Calu3 (cell line): ENCODE measurements at places on chromosomes 16 and 17.

GRCh38 chr17:48054238-48055185 is 6.4 kb downstream of the NFE2L1 start:
- DNase-seq: no peak

DNA sequence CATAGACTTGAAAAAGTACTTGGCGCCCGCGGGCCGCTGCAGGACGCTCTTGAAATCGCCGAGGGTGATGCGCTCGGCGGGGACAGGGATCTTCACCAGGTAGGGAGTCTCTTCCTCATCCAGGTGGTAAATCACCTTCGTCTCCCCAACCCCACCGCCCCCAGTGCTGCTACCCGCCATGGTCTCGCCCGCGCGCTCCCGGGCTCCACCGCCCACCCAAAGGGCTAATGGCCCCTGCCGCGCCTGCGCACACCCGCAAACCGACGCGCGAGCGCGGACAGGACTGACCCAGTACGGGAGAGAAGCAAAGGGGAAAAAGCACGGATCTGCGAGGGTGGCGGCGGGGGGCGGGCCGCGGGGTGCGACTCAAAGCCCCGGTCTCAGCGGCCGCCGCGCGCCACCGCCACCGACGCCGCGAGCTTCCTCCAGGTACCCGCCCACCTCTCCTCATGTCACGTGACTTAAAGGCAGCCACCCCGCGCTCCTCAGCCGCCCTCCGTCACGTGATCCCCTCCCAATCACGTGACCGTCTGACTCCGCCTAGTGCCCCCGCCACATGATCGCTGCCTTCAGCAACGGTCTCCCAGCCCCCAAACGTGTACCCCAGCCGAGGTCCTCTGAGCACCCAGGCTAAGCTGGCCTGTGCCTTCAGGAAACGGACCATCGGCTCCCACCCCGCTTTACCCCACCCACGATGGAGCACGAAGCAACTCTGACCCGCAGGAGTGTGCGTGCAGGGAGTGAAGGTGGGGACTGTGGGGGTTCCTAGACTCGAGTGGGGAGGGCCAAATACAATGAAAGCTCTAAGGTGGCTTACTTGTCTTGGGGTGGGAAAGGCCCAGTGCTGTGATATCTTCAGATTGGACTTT is at the start of gene DVL2:
TSS of gene DVL2 (minus strand) at position 435 of the 869 bp plus-strand sequence. CDS start at position 180, 255 bp downstream.
- peak; percentile 91 for DNase-seq

DNA sequence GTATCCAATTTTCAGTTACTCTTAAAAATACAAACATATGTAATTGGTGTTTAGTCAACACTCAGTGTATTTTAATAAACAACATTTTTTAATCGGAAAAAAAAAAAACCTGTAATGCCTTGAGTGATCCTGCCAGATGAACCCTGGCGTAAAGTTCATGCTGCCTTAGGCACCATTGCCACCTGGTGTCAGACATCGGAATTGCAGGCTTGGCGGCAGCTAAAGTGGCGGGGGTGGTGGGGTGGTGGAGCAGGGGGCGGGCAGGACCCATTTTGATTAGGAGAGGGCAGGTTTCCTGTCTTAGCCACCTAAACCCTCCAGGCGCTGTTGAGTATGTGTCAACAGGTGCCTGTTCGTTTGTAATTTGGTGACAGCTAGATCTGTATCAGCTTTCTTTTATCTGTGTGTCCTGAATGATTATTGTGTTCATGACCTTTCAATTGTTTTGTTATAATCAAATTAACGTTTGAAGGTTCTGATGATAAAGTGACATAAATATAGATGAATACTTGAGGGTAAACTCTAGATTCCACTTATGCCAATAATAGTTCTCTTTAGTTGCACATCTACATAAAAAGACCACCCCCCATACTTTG is 588.7 kb downstream of the CDH13 start:
- DNase-seq: peak; percentile 26

- no peak for DNase-seq
These were observed 937.7 kb upstream of the SOX9 start for GRCh38 chr17:71183066-71183660.

- DNase-seq: peak; percentile 72
These were observed 1.6 kb downstream of the TMC8 start for GRCh38 chr17:78132084-78132676.

DNA sequence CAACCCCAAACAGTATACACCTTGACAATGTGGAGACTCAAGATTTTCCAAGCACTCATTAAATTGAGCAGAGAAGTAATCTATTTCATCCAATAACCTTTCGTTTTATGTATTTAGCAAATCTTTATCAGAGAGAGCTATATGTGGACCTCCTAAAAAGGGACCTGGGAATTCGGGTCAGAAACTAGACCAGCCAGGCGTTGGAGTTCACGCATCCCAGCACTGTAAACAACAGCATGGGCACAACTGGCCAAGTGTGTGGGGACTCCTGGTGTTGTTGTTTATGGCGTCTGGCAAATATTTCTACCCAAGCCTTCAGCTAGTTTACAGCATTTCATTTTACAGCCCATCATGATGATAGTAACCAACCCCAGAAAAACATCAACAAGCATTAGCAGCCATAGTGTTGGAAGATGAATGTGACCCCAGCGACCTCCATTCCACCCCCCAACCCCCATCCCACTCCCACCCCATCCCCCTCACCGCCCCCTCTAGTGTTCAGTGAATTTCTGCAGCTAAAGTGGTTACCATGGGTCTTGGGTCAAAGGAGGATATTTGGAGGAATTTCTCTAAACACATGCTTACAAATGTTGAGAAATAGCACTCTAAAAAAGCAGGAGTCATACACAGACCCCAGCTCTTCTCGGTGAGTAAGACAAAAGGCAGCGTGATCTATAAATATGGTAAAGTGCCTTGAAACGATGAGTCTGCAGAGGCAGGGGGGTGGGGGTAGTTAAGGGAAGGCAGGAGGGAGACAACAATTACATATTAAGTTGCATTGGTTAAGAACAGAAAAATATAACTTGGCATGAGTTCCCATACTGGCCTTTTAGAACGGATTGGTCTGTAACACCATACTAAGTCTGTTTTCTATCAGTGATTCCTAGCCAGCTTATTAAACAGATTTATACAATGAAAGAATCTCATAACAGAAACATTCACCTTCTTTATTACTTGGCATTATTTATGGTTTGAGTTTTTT is 91.4 kb upstream of the TBX2 start:
- DNase-seq: no peak

GRCh38 chr16:85945424-85945751 is 46.4 kb downstream of the IRF8 start:
- DNase-seq: no peak

DNA sequence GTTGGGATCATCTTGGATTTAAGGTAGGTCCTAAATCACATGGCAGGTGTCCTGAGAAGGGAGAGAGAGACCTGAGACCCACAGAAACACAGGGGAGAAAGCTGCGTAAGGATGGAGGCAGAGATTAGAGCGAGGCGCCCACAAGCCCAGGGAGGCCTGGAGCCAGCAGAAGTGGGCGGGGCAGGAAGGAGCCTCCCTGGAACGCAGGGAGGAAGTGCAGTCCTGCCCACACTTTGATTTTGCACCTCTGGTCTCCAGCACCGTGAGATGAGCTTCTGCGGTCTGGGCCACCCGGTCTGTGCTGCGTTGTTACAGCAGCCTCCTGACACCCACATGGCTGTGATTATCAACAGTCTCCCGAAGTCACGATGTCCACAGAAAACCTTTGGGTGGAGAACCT is 6.4 kb downstream of the DNASE1L2 start:
- no peak for DNase-seq

- no peak for DNase-seq
These were observed 54.9 kb upstream of the WSB1 start for GRCh38 chr17:27239046-27239445.

- peak; percentile 46 for DNase-seq
These were observed 34.3 kb downstream of the IL4R start for GRCh38 chr16:27347930-27348685.

- DNase-seq: peak; percentile 60
These were observed 2.7 kb downstream of the PLEKHH3 start for GRCh38 chr17:42673885-42674754.

DNA sequence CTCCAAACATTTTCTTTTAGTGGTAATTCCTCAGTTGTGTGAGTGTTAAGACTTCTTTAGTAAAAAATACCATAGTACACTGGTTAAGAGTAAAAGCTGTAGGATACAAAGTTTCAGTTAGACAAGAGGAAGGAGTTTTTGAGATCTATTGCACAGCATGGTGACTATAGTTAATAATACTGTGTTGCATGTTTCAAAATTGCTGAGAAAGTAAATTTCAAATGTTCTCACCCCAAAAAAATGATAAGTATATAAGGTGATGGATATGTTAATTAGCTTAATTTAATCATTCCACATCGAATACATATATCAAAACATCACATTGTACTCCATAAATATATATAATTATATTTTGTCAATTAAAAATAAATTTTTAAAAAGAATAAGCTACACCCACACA is 22.0 kb upstream of the NLK start:
- no peak for DNase-seq

GRCh38 chr16:15542734-15543347 is 100.1 kb downstream of the MARF1 start:
- no peak for DNase-seq

- no peak for DNase-seq
These were observed 11.6 kb upstream of the CACNG4 start for GRCh38 chr17:66952681-66953629.

GRCh38 chr17:9208381-9209105 is 187.2 kb downstream of the NTN1 start:
- DNase-seq: no peak

- no peak for DNase-seq
These were observed 20.0 kb downstream of the UBALD1 start for GRCh38 chr16:4594433-4595410.

- no peak for DNase-seq
These were observed 27.8 kb downstream of the AXIN1 start for GRCh38 chr16:324451-325334.

DNA sequence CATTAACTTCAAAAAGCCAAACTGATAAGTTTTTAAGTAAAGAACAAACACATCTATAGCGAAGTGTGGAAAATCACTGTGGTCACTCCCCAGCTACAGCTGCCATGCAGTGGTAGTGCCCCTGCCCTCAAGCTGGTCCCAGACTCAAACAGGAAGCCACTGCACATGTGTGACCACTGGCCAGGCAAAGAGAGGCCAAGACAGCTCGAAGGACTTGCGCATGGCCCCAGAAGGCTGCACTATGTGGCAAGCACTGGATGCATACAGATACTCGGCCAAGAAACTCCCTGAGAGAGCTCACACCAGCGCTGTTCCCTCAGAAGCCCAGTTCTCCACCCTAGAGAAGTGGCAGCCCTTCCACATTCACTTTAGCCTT is 82.4 kb downstream of the ANKRD11 start:
- DNase-seq: no peak

- DNase-seq: no peak
These were observed 35.4 kb downstream of the CMTM4 start for GRCh38 chr16:66661210-66661560.

DNA sequence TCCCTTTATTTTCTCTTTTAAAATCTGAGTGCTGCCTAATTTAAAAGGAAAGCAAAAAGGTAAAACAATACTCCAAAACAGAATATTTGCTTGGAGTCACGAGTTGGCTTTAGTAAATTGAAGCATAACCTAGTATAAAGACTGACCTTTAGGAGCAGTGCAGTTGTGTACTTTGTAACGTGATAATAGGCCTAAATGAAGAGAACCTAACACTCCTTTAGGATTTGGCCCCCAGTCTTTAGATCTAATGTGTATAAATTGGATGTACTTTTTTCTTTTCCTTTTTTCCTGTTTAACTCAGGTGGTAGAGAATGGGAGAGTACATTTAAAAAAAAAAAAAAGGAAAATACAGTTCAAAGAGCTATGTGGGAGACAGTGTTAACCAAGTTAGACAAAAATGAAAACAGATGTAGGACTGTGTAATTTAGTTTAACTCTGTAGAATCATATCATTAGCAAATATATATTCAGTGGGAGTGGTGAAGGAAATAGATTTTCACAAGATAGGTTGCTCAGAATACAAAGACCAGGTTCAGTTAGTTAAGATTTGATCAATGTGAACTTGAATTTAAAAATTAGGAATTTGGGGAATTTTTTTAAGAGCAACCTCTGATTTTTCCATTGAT is 16.8 kb downstream of the CPD start:
- DNase-seq: no peak

- DNase-seq: no peak
These were observed 404.8 kb upstream of the HSBP1 start for GRCh38 chr16:83402967-83403366.

- DNase-seq: peak; percentile 77
These were observed 6.9 kb downstream of the PLLP start for GRCh38 chr16:57277586-57277985.

GRCh38 chr17:67390646-67391361 is 13.7 kb downstream of the PITPNC1 start:
- peak; percentile 70 for DNase-seq

DNA sequence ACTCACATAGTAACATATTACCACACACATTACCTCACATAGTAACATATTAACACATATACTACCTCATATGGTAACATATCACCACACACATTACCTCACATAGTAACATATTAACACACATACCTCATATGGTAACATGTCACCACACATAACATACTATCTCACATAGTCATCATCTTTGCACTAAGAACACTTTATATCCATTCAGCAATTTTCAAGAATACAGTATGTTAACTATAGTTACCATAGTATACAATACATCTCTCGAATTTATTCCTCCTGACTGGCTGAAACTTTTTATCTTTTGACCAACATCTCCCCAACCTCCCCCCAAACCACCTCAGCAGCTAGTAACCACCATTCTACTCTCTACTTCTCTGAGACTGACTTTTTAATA is 7.6 kb downstream of the NUDT7 start:
- no peak for DNase-seq

DNA sequence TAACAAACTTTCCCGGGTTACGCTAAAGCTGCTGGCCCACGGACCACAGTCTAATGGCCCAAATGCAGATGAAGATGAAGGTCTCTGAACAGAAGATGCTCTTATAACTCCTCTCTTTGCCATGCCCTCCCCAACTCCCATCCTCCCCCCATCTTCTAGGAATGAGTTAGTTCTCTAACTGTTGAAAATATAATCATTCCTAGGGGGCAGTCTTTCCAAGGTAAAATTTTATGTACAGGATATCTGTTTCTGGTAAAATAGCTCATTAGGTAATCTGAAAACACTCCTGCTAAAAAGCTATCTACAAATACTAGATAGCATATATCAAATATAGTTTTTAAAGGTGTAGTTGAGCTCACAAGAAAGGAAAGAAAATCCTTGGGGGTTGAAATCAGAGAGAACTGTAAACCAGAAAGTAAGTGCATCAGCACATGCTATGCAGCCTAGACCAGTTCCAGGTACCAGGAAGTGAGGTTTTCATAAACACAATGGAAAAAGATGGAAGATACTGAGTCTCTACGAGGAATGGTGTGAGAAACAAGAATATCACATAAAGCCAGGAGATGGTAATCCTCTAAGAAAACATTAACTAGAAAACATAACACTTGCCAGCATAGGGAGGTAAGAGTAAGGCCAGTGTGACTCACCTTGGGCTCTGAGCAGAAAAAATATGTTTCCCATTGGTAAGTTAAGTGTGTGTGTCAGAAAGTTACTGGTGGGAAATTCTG is 38.1 kb downstream of the CMC2 start:
- peak; percentile 41 for DNase-seq

GRCh38 chr16:88531931-88532433 is 38.2 kb upstream of the ZC3H18 start:
- DNase-seq: no peak

- DNase-seq: no peak
These were observed 4.8 kb downstream of the IRX5 start for GRCh38 chr16:54935266-54935968.
